ENCODE measurements at places on chromosomes 1 and 21.
A peak's percentile ranks its signal among the peaks of the same experiment; 100 is the strongest.

GRCh38 chr1:88998716-88999115, 6.3 kb upstream of the KYAT3 start:
- DNase-seq: peak; percentile 41

DNA sequence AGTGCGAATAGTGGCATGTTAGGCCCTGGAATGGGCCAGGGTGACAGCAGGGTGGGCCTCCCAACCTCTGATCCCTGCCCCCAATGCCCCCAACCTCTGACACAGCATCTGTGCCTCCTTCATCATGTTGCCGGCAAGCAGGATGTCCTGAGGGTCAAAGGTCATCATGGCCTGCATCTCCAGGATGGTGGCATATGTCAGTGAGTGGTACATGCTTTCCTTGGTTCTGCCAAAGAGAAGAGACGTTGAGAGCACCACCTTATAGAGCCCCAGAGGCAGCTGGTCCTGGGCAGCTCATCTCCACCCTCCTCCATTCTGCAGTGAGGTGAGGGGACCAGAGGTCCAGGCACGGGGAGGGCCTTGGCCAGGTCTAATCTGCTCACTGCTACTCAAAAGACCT, 17.6 kb downstream of the TTC39A start:
- DNase-seq: no peak

DNA sequence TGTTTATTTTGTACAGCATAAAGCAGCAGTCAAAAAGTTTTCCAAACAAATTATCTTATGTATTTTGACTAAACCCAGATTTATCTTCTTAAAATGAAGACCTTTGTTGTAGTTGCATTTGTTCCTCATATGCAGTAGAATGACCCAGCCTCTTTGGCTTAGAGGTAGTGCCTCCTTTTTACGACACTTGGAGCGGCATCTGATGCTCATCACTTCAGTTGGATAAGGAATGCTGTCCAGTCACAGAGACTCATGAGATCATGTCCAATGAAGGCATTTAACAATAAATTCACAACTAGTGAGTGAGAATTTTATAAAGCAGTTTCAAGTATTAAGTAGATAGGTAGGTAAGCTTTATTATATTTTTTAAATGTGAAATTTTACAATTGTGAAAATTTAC, 35.2 kb downstream of the PTPRC start:
- no peak for DNase-seq

DNA sequence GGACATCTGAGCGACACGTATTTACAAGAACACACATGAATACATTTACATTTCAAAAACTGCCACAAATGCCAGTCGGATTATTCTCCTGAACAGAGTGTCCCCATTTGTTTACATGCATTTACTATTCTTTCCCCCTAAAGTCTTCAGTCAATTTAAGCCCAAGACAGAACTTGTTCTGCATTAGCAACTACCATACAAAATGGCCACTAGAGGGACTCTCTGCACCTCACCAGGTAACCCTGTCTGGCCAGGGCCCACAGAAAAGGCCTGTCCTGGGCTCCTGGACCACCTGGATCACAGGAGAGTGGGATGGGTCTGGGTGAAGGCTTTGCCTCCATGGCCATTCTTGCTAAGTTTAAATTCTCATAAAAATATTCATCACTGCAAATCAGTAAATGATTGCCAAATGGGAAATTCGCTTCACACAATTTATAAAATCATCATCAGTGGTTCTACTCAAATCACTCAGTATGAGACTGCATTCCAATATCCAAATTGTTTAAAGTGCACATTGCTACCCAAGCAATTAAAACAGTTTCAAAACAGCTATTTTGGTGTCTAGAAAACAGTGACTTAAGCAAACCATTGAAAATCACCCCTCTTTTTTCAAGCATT, 12.5 kb upstream of the GUCA2A start:
- DNase-seq: no peak

DNA sequence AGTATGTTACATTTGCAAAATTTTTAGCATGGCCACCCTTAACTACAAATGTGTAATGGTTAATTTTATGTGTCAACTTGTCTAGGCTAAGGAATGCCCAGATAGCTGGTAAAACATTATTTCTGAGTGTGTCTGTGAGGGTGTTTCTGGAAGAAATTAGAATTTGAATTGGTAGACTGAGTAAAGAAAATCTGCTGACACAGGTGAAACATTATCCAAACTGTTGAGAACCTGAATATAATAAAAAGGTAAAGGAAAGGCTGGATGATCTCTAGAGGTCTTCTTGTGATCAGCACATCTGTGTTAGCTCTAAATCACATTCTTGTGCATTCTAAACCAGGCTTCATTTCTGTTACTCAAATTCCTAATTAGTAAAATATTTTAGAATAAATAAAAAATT, 100.8 kb downstream of the UCHL5 start:
- no peak for DNase-seq

DNA sequence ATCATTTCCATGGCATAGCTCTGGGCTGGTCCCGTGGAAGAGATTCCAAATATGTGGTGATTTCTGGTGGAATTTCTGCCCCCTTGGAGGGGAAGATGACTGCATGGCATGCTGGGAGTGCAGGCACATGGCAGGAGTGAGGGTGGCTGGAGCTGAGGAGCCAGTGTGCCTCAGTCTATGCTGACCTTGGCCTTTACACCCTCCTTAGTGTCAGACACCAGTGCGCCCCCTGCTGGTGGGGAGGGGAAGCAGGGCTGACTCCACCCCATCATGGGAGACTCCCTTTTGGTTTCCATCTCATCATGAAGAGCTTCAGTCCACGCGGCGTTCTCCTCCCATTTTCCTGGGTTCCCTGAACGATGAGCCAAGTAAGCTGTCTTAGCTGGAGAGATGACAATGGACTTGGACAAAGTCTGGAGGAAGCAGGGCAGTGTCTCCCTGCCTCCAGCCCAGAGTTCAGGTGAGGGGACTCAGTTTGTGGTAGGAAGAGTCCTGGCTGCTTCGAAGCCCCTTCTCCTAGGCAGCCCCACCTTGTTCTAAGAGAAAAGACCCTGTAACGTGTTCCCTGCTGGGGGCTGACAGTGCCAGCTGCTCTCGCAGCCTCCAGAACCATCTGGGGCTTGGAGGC, 10.3 kb downstream of the ALX3 start:
- DNase-seq: no peak

GRCh38 chr1:41480204-41481108, 4.0 kb downstream of the EDN2 start:
- no peak for DNase-seq

DNA sequence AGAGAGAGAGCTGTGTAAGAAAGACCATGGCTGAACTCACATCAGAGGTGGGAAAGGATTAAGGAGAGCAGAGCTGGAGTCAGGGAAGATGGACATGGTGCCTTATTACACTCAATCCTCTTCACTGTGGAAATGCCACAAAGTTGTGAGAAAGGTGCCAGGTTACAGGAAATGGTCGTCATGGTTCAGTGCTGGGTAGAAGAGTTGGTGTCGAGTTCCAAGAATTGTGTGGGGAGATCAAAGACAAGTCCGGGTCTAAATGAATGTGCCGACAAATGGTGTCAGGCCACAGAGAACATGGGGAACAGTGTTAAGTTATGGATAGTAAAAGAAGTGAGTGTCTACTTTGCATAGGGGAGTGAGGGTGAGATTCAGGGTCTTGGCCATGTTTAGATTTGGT, 40.9 kb downstream of the LAMC2 start:
- no peak for DNase-seq

DNA sequence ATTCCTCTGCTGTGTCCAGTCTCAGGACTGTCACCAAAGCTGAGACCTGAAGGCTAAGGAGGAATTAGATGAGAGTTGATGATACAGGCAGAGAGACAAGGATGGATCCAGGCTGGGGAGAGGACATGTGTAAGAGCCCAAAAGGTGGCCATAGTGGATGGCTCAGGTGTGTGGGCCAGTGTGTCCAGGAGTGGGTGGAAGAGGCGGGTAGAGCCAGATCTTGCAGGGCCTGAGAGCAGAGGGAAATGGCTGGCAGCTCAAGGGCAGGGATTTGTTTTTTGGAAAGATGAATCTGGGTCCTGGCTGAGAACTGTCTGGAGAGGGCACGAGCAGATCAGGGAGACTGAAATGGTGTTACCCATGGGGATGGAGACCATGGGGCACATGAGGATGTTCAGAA, 38.1 kb downstream of the AZIN2 start:
- no peak for DNase-seq

GRCh38 chr1:229434641-229435051, 752 bp upstream of the ACTA1 start:
- DNase-seq: no peak

DNA sequence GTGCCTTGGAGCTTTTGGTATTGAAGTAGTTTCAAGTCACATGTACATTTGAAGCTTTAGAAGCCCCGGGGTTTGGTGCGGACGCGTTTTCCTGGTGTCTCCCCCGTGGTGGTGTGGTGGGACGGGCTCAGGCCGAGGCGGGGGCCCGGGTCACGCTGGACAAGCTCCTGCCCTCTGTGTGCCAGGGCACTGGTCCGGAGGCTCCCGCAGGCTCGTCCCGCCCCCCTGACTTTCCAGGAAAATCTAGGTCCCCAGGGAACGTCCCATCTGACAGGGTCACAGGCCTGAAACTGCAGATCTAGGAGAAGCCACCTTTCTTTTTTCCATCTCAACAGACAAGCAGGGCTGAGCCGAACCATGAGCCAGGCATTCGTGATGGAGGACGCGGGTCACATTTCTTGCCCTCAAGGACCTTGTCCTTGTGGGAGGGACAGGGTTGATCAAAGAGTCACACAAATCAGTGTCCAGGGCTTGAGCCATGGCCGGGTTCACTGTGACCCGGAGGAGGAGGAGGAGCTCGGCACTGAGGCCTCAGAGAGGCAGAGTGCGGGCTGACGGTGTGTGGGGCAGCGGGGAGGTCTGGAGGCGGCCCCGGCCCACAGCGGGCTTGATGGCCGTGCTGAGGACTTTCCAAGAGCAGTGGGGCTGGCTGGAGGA, 1.6 kb downstream of the DMRTB1 start:
- DNase-seq: no peak

GRCh38 chr1:23288671-23289070, 55.4 kb downstream of the HNRNPR start:
- DNase-seq: no peak

- no peak for DNase-seq
Measured at GRCh38 chr21:25985990-25986389, 184.6 kb downstream of the APP start.

GRCh38 chr1:23384312-23385058, 14.8 kb upstream of the ZNF436 start:
- DNase-seq: no peak

GRCh38 chr1:28976248-28976647, 61.9 kb downstream of the EPB41 start:
- no peak for DNase-seq

- peak; percentile 70 for DNase-seq
Measured at GRCh38 chr21:39845571-39846130, 21.6 kb upstream of the PCP4 start.

DNA sequence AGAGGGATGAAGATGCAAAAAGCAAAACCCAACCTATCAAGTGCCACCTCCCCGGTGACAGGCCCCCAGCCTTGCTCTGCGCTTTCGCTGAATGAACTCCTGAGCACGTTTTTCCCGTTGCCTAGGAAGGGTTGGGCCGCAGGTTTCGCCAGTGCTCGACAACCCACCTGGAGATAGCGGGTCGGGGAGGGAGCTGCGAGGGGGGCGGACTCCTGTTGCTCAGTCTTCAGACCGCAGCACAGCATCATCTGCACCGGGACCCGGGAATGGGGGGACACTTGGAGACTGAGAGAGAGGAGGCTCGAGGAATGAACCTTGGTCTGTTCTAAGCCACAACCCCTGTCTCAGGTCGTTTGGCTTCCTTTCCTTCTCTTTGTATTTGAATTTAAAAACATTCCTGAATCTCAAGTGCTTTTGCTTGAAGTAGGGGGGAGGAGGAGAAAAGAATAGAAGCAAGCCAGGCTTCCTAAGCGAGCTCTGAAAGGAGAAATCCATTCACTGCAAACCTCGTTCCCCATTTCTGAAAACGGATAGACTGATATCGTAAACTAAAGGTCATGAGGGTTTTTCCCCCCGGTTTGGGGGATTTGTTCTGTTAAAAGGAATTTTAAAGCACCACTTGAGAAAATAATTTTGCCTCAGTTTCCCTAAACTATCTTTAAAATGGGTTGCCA, 1.2 kb downstream of the AK5 start:
- no peak for DNase-seq

DNA sequence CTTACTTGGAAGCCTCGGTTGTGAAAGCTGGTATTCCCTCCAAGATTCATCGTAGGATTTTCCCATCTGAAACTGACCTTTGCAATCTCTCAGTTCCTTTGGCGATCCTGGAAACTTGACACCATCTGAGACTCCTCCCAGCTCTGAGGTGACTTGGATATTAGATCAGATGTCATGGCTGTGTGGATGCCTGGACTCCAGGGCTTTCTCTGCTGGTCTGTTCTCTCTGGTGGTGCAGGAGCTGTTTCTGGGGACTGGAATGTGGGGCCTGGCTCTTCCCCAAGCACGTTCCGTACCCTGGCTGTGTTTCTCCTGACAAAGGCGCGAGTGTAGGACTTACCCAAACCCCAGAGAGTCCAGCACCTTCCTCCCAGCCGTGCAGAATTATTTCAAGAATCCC, 252.2 kb downstream of the RPS6KC1 start:
- DNase-seq: no peak

GRCh38 chr21:25563361-25564116, 43.7 kb downstream of the MRPL39 start:
- no peak for DNase-seq

DNA sequence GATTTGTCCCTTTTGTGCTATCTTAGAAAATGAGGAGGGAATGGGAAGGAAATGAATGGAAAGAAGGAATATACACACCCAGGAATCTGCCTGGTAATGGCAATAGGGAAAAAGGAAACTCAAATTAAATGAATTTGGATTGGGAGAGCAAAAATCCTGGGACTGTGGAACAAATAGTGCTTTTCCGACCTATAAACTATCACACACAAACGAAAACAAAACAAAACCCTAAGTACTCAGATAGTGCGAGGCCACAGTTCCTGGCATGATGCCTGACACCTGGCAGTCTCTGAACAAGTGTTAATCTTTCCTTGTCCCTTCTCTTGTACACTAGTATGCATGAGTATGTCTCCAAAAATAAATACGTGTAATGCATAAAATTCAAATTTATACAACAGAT, 319.8 kb upstream of the SPAG17 start:
- no peak for DNase-seq

DNA sequence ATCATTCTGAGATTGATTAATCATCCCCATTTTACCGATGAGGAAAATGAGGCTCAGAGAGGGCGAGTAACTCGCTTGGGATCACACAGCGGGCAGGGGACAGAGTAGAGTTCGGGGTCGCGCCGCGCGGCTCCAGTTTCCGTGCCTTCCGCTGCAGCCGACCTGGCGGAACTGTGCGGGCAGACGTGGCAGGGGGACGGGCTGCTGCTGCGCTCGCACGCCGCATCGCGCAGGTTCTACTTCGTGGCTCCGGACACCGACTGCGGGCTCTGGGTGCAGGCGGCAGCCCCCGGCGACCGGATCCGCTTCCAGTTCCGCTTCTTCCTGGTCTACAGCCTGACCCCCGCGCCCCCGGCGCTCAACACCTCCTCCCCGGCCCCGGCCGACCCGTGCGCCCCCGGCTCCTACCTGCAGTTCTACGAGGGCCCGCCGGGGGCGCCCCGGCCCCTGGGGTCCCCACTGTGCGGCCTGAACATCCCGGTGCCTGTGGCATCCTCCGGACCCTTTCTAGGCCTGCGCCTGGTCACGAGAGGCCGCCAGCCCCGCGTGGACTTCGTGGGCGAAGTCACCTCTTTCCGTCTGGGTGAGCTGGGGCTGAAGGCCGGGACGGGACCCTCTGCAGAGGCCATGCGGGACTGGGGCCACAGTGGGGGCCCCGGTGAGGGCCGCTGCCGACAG, 2.3 kb downstream of the LDLRAD2 start:
- DNase-seq: no peak
